ENCODE measurements at places on chromosomes 16 and 17.
A peak's percentile ranks its signal among the peaks of the same experiment; 100 is the strongest.

GRCh38 chr17:28008513-28008912 is 34.0 kb upstream of the NLK start:
- peak; percentile 4 for DNase-seq

- DNase-seq = no peak
Observed at GRCh38 chr16:58317608-58318152, 22.9 kb upstream of the PRSS54 start.

- no peak for DNase-seq
Observed at GRCh38 chr16:1778200-1779179, 3.9 kb downstream of the SPSB3 start.

DNA sequence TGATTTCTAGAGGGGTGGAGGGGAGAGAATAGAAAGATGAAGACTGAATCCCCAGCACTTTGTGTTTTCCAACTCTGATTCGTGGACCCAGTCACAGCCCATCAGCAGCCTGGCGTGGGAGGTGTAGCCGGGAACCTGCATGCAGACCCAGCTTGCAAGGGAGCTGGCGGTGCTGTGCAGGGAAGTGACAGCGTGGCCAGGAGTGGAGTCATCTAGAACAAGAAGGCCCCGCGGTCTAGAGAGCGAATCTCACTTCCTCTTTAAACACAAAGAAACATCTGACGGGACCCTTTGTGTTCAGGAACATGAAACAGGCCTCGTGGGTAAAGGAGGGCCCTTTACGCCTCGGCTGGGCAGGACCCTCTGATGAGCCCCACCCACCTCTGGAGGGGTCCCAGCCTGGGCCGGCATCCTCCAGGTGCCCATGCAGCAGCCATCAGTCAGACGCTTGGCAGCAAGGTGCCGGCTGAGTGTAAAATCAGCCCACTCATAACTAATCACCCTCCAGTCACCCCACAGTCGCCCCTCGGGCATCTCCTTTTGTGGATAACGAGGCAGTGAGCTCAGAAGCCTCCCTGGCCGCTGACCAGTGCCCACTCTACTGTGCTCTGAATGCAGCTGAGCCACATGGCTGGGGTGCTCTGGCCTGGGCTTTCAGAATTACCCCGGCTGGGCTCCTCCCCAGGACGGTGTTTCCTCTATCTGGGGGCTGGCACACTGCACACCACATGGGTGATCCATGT is 4.4 kb downstream of the SNAI3 start:
- DNase-seq = peak; percentile 93

DNA sequence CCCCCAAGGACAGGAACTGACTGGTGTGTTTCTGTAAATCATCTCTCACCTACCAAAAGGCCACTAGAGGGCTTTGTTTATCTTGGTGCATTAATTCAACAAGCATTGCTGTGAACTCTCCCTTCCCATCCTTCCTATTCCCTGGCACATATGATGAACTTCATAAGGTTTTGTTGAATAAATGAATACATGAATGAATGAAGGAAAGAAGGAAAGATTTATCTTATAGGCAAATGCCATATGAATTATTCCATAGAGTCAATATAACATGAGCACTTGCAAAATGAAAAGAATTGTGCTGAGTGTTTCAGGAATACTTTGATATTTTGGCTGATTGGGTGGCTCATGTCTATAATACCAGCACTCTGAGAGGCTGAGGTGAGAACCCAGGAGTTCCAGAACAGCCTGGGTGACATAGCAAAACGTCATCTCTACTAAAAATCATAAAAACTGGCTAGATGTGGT is 4.3 kb downstream of the SPDYE4 start:
- peak; percentile 38 for DNase-seq

- DNase-seq = no peak
Observed at GRCh38 chr16:17104654-17105053, 366.1 kb downstream of the XYLT1 start.

DNA sequence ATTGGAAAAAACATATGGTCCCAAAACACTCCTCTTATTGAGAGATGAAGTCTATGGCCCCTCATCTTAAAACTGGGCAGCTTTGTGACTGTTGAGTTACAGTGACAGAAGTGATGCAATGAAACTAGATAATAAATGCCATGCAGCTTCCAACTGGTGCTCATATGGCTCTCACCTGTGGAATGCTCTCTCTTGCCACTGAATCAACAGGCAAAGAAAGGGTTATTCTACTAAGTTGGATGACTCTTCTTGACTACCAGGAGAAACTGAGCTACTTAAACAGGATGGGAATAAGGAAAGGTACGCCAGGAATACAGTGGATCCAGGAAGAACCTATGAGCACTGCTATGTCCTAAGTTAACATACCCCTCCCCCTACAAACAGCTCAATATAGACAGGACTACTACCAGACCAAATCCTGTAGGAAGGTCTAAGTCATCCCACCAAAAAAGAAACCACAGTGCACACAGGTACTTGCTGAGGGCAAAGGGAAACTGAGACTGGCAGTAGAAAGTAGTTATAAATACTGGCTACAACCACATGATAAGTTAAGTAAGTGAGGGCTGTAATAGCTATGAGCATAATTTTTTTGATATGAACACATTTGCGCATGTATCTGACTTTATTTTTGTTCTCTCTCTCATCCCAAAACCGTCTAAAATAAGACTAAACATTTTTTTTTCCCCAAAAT is 398.5 kb downstream of the ZFHX3 start:
- no peak for DNase-seq
